ENCODE measurements at places on chromosomes 13 and 19.

GRCh38 chr13:98105929-98106336 is 37.0 kb upstream of the FARP1 start:
- no peak for DNase-seq

GRCh38 chr13:108402850-108403249 is 133.3 kb downstream of the TNFSF13B start:
- DNase-seq = no peak

GRCh38 chr19:9881720-9882119 is 46.6 kb downstream of the PIN1 start:
- no peak for DNase-seq

DNA sequence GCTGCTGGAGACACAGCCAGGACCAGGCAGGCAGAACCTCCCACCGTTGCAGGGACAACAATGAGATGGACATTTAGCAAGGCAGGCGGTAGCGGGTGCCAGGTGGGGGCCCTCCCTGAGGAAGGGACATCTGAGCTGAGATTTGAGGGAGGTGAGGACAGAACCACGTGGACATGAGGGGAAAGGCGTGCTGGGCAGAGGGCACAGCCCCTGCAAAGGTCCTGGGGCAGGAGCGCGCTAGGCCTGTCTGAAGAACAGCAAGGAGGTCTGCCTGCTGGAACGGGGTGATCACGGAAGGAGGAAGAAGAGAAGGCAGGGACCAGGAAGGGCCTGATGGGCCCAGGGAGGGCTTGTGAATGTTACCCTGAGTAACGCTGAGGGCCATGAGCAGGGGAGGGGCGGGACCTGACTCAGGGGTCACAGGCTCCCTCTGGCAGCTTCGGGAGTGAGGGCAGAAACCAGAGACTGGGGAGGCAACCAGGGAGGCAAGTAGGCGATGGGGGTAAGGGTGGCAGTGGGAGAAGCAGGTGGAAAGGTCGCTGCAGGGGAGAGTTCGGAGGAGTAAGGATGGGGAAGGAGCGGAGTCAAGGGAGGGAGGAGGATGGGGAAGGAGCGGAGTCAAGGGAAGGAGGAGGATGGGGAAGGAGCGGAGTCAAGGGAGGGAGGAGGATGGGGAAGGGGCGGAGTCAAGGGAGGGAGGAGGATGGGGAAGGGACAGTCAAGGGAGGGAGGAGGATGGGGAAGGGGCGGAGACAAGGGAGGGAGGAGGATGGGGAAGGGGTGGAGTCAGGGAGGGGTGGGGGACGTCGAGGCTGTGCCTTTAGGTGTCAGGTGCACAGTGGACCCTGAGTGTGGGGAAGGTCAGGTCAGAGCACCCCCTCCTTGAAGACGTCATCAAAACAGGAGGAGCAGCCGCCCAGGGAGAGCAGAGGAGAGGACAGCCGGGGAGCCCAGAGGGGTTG is 15.7 kb upstream of the B3GNT3 start:
- DNase-seq = no peak

GRCh38 chr13:51559946-51560735 is 24.1 kb upstream of the WDFY2 start:
- DNase-seq = no peak

- peak; percentile 16 for DNase-seq
These were observed 33.9 kb upstream of the FLT1 start for GRCh38 chr13:28528848-28529247.

DNA sequence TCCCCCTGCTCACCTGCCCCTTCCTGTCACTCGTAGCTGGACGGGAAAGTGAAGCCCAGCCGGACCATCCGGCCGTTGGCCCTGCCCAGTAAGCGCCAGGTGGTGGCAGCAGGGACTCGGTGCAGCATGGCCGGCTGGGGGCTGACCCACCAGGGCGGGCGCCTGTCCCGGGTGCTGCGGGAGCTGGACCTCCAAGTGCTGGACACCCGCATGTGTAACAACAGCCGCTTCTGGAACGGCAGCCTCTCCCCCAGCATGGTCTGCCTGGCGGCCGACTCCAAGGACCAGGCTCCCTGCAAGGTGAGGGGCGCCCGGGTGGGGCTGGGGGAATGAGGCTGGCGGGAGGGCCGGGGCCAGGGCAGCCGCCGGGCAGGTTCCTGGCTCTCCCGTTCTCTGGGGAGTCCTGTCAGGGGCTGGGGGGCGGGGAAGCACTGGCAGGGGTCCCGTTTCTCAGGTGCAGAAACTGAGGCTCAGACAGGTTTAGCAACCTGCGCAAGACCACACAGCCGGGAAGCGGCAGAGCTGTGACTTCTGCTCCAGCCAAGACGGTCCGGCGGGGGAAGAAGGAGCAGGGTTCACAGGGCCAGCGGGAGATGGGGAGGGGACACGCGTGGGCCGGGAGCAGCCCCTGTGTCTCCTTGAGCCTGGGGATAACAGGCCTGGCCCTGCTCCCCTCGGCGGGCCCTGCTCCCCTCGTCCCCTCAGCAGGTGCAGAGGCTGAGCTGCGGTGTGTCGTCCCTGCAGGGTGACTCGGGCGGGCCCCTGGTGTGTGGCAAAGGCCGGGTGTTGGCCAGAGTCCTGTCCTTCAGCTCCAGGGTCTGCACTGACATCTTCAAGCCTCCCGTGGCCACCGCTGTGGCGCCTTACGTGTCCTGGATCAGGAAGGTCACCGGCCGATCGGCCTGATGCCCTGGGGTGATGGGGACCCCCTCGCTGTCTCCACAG is 5.3 kb downstream of the GZMM start:
- DNase-seq = no peak

GRCh38 chr13:31064636-31065035 is 97.1 kb downstream of the HSPH1 start:
- DNase-seq = no peak

GRCh38 chr19:807627-808422 is 10.6 kb downstream of the PTBP1 start:
- DNase-seq = no peak

DNA sequence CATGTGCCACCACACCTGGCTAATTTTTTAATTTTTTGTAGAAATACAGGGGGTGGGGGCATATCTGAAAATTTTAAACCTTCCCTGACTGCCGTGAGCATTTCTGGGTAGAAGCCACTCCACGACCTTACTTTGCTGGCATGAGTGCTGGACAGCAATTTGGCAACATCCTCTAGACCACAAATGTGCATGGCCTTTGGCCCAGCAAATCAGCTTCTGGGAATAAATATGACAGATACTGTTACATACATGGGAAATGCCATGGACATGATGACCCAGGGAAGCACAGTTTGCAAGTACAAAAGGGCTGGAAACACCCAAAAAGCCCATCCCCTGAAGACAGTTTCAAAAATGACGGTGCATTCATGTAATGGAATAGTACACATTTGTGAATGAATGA is 3.2 kb upstream of the PVR start:
- DNase-seq = no peak

GRCh38 chr13:26976313-26976712 is 195.3 kb downstream of the USP12 start:
- no peak for DNase-seq

GRCh38 chr13:114110091-114110829 is 22.2 kb downstream of the RASA3 start:
- DNase-seq = no peak

DNA sequence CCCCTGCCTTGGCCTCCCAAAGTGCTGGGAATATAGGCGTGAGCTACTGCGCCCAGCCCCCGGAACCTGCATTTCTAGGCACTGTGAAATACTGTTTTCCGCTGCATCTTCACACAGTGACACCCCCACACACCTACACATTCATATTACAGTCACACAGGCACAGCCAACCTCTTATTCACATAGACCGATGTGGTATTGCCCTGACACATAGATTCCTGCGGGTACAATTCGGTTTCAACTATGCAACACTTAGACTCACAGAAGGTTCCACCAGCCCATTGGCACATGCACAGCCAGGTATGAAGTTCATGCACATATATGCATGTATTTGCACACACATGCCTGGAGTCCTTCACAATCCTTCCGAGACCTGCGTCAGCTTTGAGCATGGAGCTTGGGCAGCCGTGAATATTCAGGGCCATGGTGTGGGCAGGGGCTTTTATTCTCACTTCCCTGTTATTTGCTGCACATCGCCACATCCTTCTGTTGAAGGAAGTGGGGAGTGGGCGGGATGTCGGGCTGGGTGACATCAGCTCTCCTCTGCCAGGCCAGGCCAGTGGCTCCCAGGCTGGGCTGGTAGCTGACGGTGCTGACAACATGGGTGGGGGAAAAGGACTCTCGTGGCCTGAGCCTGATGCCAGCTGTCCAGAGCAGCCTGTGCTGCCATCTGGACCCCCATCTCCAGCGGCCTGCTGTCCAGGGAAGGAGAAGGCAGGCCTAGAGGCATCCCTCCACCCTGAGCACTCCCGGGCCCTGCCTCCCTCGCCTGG is 5.4 kb upstream of the CDC37 start:
- no peak for DNase-seq

GRCh38 chr19:41795031-41795461 is 1.3 kb upstream of the CEACAM3 start:
- DNase-seq = peak; percentile 39

DNA sequence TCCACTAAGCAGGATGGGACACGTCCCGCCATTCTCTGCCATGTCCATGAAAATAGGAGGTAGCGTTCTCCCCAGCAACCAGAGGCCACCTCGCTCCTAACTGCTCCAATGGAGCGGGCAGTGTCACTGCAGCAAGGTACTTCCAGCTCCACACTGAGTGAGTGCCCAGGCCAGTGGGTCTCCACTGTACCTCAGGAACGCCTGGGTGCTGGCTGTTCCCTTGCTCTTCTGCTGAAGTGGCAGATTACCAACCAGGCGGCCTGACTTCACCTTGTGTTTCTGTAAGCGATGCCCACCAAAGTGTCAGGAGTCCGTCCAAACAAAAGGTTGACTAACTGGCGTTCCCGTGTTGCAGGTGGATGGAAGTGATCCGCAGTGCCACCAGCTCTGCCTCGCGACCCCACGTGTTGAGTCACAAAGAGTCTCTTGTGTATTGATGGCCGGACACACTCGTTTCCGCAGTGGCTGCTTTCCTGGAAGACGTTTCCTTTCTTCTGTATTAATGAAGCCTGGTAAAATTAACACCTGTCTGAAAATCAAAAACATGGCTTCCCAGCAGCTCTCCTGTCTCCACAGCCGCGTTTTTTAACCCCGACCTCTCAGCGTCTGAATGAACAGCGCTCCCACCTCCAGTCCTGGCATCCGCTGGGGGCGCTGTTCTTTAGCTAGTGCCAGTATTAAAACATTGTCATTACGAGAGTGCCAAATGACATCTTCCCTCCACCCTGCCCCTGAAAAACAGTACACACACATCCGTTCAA is 128.8 kb downstream of the STK24 start:
- DNase-seq = no peak

DNA sequence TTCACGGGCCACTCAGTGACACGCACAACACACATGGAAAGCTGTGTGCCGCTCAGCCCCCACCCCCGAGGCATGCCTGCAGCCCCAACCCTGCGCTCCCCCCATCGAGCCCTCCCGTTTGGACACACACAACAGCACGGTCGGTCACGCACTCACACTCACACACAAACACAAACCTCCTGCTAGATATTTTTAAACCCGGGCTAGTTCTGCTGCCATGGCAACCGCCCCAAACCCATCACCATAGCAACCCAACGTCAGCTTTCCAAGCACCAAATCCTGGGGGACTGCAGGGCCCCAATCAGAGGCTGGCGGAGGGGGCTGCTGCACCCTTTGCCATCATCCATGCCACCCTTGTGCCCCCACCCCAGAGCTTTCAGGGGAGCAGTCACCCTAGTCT is 2.5 kb upstream of the NOVA2 start:
- DNase-seq = no peak

GRCh38 chr19:7000333-7000732 is 20.9 kb downstream of the MBD3L2B start:
- DNase-seq = no peak

DNA sequence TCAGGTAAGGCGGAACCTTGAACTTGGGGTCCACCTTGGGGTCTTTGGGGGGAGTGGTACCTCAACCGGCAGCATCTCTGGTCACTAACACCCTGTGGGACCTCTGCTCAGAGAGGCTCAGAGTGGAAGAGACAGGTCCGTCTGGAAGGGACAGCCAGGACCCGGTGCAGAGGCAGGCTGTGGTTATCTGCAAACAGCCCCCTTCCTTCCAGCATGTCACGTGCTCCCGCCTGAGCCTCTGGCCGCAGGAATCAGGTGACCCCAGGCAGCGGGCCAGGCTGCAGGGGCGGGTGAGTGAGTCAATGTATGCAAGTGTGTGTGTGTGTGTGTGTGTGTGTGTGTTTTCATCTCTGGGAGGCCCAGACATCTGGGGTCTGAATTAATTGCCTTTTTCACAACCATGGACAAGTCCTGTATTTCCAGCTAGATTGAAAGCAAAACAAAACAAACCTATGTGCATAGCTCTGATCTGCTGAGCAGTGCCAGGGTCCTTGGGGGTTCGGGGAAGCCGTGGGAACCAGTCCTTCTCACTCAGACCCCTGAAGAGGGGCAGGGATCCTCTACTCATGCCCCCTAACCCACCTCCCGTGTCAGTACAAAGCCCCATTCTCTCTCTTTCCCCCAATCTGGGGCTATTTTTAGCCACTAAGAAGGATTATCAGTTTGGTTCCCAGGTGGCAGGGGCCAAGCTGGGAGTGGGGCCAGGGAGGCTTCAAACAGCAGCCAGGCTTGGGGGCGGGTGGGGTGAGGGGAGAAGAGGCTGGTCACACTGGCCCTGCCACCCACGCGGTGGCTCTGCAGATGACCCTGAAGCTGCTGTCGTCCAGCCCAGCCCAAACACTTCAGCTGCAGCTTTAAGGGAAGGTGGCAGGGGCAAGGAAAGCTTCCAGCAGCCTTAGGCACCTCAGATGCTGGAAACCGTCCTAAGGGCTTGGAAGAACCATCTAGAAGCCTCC is 31.4 kb downstream of the CERS4 start:
- peak; percentile 79 for DNase-seq

GRCh38 chr13:113349491-113349890 is 14.4 kb downstream of the GRTP1 start:
- no peak for DNase-seq

DNA sequence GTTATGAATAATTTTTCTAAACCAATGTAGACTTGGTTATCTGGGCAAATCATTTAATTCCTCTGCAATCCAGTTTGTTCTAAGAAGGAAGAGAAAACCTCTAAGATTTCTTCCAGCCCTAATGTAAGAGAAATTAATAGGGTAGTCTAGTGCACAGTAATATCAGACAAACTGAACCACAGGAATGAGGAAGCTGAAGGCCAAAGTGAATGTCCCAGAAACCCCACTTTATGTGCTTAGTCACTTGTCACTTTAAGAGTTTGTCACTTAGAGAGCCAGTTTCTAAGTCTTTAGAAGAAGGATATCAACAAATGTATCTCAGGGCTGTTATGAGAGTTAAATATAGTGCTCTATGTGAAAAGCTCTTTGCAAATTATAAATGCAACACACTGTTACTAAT is 750.6 kb downstream of the DIAPH3 start:
- DNase-seq = no peak

- no peak for DNase-seq
These were observed 1707.9 kb upstream of the PRR20A start for GRCh38 chr13:55432814-55433213.

DNA sequence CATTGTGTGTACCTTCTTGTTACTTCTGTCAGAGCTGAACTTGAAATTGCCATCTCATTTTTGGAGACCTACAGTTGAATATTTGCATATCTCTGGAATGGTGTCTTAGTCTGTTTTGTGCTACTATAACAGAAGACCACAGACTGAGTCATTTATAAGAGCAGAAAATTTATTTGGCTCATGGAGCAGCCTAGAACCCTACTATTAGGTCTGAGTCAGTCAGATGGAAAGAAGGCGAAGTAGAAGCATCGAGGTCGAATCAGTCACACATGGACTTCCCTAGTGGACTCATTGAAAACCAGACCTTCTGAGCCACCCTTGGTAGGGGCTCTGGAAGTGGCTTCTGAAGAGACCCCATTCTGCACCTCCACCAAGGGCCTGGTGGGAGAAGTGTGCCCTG is 33.9 kb upstream of the TPT1 start:
- DNase-seq = no peak

All from kidney glomerular epithelial cell (primary cell).